ENCODE measurements at places on chromosomes 4 and X. TPM values are rescaled to one million over a fixed set of nuclear protein-coding genes. Genes with fewer than 3 reads are reported as not detected.

The SERPINA7 gene
- not detected for total RNA-seq

DNA sequence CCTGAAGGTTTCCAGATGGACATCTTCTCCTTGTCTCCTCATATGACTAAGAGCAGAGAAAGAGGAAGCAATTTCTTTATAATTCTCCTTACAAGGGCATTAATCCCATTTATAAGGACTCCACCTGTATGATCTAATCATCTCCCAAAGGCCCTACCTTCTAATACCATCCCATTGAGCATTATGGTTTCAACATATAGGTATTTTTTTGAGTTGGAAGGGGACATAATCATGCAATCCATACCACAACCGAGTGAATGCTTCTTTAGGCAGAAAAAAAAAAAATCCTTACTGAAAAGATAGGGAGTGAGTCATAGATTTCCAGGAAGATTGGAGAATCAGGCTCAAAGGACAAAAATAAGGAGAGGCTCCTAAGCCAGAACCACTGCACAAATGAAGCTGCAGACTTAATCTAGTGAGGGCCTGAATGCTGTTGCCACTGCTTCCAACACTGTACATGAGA is 312.5 kb upstream of the HS3ST1 start:
- no peak for DNase-seq

DNA sequence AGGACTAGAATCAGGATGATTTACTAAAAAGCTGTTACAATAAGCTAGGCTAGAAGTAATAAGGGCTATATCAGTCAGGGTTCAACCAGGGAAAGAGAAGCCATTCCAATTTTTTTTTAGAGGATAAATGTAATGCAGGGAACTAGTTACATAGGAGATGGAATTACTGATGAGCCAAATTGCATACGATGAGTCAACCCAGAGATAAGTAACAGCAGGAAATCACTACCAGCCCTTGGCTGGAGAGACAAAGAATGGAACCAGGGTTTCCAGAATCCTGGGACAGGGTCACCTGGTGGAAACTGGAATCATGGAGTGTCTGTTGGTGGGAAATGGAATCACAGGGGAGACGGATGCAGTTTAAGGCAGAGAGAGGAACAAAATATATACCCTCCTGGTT is 13.1 kb upstream of the MAGEA4 start:
- DNase-seq = no peak

- no peak for DNase-seq
These were observed 111.3 kb downstream of the PHKA2 start for GRCh38 chrX:18872621-18873020.

- no peak for DNase-seq
These were observed 92.1 kb downstream of the MAMLD1 start for GRCh38 chrX:150455215-150455608.

Data from vagina (tissue), 2 donors.